HCT116 (cell line): ENCODE measurements at places on chromosomes 5 and 9. TPM values are rescaled to one million over a fixed set of nuclear protein-coding genes. Genes with fewer than 3 reads are reported as not detected.

The SPATA31A3 gene
- not detected for total RNA-seq

The LRRC19 gene
- not detected for total RNA-seq

The DNAJB5 gene
- 3.6 TPM for total RNA-seq

The SLC36A2 gene
- not detected for total RNA-seq

The ROR2 gene
- 15.7 TPM for total RNA-seq

The OR2S2 gene
- not detected for total RNA-seq

The GABBR2 gene
- 0.15 TPM for total RNA-seq

The FGD3 gene
- total RNA-seq = 3.3 TPM

The NAIP gene
- total RNA-seq = 7.0 TPM

The DOLPP1 gene
- 17.4 TPM for total RNA-seq

The TPD52L3 gene
- total RNA-seq = not detected

The DMRT3 gene
- not detected for total RNA-seq

The KIF2A gene
- 42.9 TPM for total RNA-seq

The SGCD gene
- not detected for total RNA-seq

The SLC6A3 gene
- total RNA-seq = not detected

The CXCL14 gene
- not detected for total RNA-seq

The SMIM27 gene
- 8.1 TPM for total RNA-seq

The VCAN gene
- 49.9 TPM for total RNA-seq

The SLC34A1 gene
- not detected for total RNA-seq

The MARVELD2 gene
- total RNA-seq = 21.6 TPM

The CNTFR gene
- total RNA-seq = not detected

The SLC25A48 gene
- 2.8 TPM for total RNA-seq

The ODF2 gene
- total RNA-seq = 46.8 TPM

The PCDHGB1 gene
- 0.15 TPM for total RNA-seq

The DOCK2 gene
- total RNA-seq = 0.89 TPM

The CCL21 gene
- total RNA-seq = 0.74 TPM

The SIGMAR1 gene
- 109 TPM for total RNA-seq

The IFNK gene
- not detected for total RNA-seq

The TMEM174 gene
- not detected for total RNA-seq

The PTGDS gene
- total RNA-seq = 3.1 TPM

The ALDOB gene
- total RNA-seq = 1.2 TPM

The SLC36A3 gene
- total RNA-seq = not detected

The PCDHA4 gene
- total RNA-seq = not detected

The PCSK1 gene
- not detected for total RNA-seq

The ANKRD34B gene
- not detected for total RNA-seq

The OR13C4 gene
- not detected for total RNA-seq

The BBLN gene
- total RNA-seq = 119 TPM

The DTWD2 gene
- total RNA-seq = 5.2 TPM

The HRCT1 gene
- total RNA-seq = 0.32 TPM

The EGFLAM gene
- not detected for total RNA-seq

The PIP5K1B gene
- 0.20 TPM for total RNA-seq

The PLCXD3 gene
- not detected for total RNA-seq

The PAPPA gene
- 0.05 TPM for total RNA-seq
